ENCODE measurements at places on chromosomes 5 and 9.

- no peak for DNase-seq
Observed at GRCh38 chr9:99762470-99762869, 59.2 kb upstream of the NR4A3 start.

- no peak for DNase-seq
Observed at GRCh38 chr9:89781838-89782540, 177.2 kb downstream of the GADD45G start.

- peak; percentile 20 for DNase-seq
Observed at GRCh38 chr9:114275246-114276004, 47.5 kb upstream of the ORM1 start.

DNA sequence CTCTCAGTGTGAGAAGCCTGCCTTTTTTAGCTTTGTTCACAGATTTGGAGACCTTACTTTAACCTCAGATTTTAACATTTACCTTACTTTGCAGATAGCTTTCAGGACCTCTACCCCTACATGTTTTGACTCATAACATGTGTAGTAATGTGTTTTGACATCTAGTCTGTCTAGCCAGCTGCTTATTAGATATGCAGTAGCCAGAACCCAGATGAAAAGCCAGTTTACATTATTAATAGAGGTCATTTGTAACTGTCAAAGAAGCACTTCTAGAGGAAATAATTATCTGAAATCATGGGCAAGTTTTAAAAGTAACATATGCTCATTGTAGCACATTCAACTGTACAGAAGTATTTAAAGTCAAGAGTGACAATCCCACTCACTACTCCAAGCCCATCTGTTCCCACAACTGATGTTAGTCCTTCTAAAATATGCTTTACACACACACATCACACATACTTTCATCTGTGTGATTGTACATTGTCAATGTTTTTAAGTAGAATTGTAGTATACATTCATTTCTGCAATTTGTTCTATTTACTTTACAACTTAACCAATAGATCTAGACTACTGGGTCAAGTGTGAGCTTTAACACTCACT, 71.8 kb upstream of the NIPAL4 start:
- DNase-seq: no peak

DNA sequence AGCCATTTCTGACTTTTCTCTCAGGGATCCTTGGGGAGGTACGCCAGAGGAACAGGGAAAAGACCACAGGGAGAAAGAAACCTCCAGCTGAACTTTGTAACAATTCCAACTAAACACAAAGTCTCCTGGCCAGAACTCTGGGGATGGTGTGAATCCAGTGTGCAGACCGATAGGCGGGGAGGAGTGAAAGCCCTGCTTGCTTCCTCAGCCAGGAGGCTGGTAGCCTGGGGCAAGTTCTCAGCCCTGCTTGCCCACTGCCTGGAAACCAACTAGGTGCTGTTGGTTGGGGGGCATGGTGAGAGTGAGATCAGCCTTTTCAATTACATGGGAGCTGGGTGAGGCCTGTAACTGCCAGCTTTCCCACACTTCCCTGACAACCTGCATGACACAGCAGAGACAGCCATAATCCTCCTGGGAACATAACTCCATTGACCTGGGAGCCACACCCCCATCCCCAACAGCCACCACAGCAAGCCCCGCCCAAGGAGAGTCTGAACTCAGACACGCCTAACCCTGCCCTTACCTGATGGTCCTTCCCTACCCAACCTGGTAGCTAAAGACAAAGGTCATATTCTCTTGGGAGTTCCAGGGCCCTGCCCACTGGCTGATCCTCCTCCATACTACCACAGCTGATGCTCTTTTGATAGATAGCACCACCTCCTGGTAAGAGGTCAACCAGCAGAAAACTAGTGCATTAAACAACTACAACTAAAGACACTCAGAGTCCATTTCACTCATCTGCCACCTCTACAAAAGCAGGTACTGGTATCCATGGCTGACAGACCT, 100.1 kb upstream of the TNFAIP8 start:
- DNase-seq: peak; percentile 17

- DNase-seq: no peak
Observed at GRCh38 chr5:17180330-17180843, 37.0 kb upstream of the BASP1 start.

DNA sequence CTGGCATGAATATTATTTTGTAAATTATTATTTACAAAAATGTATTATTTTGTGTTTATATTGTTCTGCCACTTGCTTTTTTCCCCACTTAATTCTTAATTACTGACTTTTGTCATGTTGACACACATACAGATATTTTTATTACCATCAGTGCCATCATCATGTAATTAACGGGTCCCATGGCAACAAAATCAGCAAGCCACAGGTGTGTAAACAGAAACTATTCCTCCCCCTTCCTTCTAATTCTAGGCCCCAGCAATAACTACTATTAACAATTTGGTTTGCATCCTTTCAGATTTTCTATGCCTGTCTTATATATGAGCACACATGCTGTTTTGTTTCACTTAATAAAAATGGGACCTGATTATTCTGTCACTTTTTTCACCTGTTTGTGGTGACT, 29.3 kb downstream of the CYFIP2 start:
- no peak for DNase-seq

DNA sequence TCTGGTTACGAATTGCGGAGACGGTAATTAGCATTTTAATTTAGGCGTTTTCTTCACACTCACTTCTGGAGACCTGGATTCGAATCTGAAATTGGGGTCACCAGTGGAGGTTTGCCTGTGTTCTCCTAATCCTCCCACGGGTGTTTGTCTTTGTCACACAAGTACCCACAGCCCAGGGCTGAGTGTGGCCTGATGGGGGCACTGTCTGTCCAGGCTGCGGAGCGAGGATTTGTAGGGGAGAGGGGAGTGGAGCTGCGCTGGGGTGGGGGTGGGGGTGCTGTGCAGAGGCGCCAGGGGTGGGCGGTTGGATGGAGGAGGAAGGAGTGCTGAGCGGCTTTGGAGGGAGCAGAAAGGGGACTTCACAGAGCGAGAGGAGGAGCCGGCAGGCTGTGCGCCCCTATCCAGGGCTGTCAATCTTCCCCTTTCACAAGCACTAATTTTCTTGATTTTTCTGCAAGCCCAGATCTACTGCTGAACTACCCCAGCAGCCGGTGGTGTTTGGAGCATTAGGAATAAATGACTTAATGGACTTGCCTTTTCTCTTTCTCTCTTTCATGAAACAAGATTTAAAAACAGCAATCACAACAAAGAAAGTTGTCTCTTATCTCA, 53.1 kb downstream of the TSPAN17 start:
- DNase-seq: peak; percentile 11

DNA sequence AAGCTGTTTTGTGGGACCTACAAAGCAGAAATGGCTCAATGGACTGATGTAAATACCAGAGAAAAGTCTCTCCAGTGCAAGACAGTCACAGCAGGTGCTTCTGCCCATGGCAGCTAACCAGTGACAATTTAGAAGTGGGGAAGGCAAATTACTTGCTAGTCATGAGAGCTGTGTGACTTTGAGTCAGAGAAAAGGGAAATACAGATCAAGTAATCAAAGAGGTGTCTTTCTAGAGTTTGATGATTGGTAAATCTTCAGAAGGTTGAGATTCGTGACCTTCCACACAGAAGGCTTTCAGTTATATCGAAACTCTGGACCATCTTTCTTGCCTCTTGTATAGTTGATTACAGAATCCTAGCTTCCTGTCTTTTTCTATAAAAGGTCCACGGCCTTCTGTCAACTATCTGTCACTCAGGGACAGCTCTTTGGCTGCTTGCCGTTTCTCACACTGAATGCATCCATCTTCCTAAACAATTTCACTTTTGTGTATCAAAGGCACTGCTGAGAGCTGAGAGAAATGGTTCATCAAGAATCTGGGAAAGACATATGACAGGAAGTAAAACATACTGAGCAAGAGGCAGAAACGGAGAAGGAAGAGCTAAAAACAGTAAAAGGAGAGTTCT, 993.9 kb upstream of the ACO1 start:
- DNase-seq: no peak

GRCh38 chr9:128405077-128405779, 15.4 kb upstream of the CERCAM start:
- DNase-seq: no peak

DNA sequence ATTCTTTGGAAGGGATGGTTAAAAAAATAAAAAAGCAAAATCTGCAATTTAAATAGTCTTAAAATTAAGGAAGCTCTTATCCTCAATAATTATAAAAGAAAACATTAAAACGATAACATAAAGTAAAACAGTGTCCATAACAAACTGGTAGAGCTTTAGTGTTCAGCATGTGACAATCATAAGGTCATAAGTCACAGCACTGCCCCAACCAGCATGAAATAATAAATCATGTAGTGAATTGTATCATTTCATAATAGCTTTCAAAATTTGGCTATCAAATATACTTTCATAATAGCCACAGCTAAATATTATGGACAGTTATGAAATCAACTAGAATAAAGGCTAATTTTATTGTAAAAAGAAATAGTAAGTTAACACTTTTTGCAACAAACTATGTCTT, 10.0 kb downstream of the NR3C1 start:
- no peak for DNase-seq

GRCh38 chr9:80602291-80602690, 1030.5 kb downstream of the TLE4 start:
- DNase-seq: no peak

GRCh38 chr9:34230556-34230955, 51.7 kb downstream of the UBAP1 start:
- no peak for DNase-seq

GRCh38 chr5:131369558-131369957, 105.7 kb downstream of the CDC42SE2 start:
- no peak for DNase-seq

DNA sequence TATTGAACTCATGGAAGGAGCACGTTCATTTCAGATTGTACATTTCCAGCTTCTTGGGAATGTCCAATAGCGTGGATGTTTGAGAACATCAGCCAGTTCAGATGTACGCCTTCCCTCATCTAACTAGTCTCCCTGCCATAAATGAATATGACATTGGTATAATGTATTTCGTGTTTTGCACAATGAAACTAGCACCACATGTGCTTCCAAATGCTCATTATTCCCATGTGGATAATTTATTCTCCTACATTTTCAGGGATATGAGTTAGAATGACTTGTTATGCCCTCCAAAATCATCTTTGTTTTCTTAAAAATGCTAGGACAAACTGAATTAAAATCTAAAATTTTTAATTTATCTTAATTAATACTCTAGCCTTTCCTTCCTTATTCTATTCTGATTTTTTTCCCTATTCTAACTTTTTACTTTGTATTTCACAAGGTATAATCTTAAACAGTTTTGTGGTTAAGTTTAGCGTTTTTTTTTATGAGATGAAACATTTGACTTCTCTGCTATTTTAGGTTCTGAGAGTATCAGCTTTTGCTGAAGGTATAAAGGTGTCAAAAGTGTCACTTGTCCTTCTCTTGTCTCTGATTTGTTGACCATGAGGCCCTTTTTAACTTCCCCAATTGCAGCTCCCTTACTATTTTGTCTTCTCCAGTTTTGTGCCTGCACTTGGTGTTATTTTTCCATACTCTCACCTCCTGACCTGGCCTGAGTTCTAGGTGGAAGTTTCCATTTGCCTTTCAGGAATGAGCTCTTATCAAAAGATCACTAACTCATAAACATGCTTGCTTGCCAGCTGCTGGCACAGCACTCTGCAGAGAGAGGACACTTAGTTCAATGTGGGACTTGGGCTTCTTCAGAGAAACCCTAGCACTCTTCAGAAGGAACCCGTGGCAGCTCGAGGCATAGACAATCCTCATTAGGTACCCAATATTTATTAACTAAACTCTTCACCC, 106.8 kb downstream of the FRMD3 start:
- DNase-seq: no peak

- peak; percentile 42 for DNase-seq
Observed at GRCh38 chr5:178078197-178079010, 34.9 kb upstream of the N4BP3 start.

- DNase-seq: peak; percentile 61
Observed at GRCh38 chr9:3898461-3899218, 372.8 kb upstream of the RFX3 start.

DNA sequence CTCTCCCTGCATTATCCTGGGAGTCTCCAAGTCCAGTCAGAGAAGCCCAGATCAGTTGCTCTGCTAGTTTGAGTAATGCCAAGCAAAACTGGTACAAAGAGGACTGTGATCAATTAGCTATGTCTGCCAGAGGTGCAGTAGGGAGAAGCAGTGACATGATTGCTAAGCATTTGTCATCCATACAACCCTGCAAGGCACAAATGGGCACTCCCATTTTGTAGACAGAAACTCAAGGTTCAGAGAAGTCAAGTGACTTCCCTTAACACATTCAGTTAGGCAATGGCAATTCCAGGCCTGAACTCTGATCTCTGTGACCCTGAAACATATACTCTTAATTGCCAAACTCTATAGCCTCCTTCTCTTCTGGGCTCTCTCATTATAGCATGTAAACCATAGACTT, 34.0 kb downstream of the NDST1 start:
- DNase-seq: no peak

DNA sequence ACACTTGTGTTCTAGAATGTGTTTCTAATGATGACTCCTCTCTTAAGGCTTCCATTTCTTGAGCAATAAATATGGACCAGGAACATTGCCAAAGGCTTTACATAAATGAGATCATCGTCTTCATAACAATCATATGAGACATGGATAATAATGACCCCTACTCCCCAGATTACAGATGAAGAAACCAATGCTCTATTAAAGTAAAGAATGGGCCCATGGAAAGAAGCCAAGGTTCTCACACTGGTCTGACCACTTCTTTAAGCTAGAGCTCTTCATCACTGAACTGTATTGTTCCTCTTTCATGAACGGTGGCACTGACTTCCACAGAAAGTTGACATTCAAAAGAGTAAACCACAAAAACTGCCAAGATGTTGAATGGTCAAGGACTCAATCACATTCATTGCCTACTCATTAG, 65.3 kb downstream of the MARCHF3 start:
- DNase-seq: peak; percentile 97

DNA sequence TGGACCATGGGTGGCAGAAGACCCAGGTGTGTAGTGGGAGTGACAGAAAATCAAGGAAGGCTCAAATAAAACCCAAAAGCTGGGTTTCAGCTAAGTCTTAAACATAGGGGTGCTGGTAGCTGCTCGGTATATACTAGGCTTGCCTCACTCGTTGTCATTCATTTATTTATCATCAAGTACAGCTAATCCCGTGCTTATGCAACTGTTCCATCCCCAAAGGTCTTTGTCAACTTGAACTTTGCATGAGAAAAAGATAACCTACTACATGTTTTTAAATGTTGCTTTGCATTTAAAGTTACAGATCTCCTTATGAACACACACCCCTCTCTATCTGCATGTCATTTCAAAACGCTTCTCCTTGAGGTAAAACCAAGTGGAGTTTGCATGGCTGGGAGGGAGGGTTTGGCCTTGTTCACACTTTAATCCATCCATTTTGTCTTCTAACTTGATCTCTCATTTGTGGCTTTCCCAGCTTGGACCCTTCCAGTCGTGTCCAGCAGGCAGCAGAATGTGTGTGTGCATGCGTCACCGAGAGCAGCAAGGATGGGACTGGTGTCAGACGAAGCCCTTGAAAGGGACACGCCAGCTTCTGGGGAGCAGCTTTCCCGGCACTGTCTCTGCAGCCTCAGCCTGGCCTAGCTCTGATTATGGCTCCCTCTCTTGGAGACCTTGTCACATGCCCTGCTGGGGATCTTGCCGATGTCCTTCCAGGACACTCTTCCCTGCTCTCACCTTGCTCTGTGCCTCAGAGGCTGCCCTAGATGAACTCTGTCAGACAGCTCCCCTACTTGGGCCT, 133.5 kb downstream of the GADD45G start:
- DNase-seq: no peak

Data from fibroblast of pulmonary artery (primary cell).